ENCODE measurements at places on chromosomes 5 and 9. TPM values are rescaled to one million over a fixed set of nuclear protein-coding genes. Genes with fewer than 3 reads are reported as not detected.
A peak's percentile ranks its signal among the peaks of the same experiment; 100 is the strongest.

DNA sequence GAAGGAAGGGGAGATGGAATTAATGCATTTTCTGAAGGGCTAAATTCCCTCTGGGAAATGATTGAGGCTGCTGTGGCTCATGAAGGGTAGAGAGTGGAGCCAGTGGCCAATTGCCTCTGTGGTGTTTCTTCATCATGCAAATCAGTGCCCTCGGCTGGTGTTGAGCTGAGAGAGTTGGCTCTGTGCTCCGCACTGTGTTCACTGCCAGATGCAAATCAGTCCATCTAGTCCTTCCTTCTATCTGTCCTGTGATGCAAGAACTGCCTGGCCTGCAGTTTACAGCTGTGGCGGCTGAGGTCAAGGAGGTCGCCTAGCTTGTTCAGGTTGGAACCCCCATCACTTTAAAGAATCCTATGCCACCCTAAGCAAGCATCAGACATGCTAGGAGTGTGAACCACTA lies 6.0 kb downstream of the TMEM171 start:
- H3K27me3 ChIP-seq = peaks cover 3% of the 10 kb centered on the region

DNA sequence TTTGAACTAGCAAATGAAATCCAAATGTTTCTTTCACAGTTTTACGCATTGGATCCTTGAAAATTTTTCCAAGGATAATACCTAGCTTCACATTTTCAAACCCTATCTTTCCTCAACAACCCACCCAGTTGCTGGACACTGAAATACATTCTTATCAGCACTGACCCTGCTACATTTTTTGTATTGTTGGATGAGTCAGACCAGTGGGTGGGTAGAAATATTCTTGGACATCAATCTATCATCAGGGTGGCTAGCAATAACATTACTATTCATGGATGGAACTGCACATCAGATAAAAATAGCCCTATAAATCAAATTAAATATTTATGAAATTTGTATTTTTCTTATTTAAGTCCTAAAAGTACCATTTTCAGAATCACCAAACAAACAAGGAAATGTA lies 407.4 kb upstream of the IZUMO3 start:
- H3K4me1 ChIP-seq = no peaks in the 10 kb centered on the region
- no peaks in the 10 kb centered on the region for H3K36me3 ChIP-seq
- H3K4me3 ChIP-seq = no peak overlapping the region

- H3K27ac ChIP-seq = peak overlapping the region; percentile 71
- no peak for DNase-seq
Observed at GRCh38 chr9:118665226-118665919, 703.9 kb downstream of the BRINP1 start.

- no peak overlapping the region for H3K27ac ChIP-seq
- H3K27me3 ChIP-seq = no peaks in the 10 kb centered on the region
- no peaks in the 10 kb centered on the region for H3K36me3 ChIP-seq
- DNase-seq = no peak
- peaks cover 35% of the 10 kb centered on the region for H3K4me1 ChIP-seq
Observed at GRCh38 chr5:123754908-123755307, 242.9 kb downstream of the CSNK1G3 start.

- H3K4me3 ChIP-seq = no peak overlapping the region
- no peaks in the 10 kb centered on the region for H3K4me1 ChIP-seq
- H3K27me3 ChIP-seq = no peaks in the 10 kb centered on the region
Observed at GRCh38 chr5:82255844-82256243, 22.3 kb downstream of the RPS23 start.

- no peaks in the 10 kb centered on the region for H3K27me3 ChIP-seq
- no peak overlapping the region for H3K27ac ChIP-seq
- no peaks in the 10 kb centered on the region for H3K36me3 ChIP-seq
- H3K4me1 ChIP-seq = no peaks in the 10 kb centered on the region
- DNase-seq = no peak
Observed at GRCh38 chr9:30522486-30522885, 1862.0 kb upstream of the ACO1 start.

ISOC1 gene
- total RNA-seq = 24.3 TPM

- H3K36me3 ChIP-seq = no peaks in the 10 kb centered on the region
- no peak overlapping the region for H3K27ac ChIP-seq
- H3K27me3 ChIP-seq = no peaks in the 10 kb centered on the region
- no peak for DNase-seq
- no peak overlapping the region for H3K4me3 ChIP-seq
Observed at GRCh38 chr5:174448662-174449061, 275.7 kb upstream of the MSX2 start.

DNA sequence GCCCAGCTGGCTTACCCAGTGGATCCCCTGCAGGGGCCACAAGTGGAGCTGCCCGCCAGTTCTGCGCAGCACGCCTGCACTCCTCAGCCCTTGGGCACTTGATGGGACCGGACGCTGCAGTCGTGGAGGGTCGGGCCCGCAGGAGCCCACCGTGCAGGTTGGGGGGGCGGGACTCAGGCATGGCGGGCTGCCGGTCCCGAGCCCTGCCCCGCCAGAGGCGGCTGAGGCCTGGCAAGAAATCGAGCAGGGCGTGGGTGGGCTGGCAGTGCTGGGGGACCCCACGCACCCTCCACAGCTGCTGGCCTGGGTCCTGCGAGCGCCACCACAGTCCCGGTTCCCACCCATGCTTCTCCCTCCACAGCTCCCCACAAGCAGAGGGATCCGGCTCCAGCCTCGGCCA lies 19.2 kb upstream of the BTNL3 start:
- no peak overlapping the region for H3K4me3 ChIP-seq
- H3K27ac ChIP-seq = no peak overlapping the region
- no peaks in the 10 kb centered on the region for H3K27me3 ChIP-seq
- H3K4me1 ChIP-seq = no peaks in the 10 kb centered on the region
- no peaks in the 10 kb centered on the region for H3K36me3 ChIP-seq

GRIA1 gene
- total RNA-seq = 1.5 TPM

DNA sequence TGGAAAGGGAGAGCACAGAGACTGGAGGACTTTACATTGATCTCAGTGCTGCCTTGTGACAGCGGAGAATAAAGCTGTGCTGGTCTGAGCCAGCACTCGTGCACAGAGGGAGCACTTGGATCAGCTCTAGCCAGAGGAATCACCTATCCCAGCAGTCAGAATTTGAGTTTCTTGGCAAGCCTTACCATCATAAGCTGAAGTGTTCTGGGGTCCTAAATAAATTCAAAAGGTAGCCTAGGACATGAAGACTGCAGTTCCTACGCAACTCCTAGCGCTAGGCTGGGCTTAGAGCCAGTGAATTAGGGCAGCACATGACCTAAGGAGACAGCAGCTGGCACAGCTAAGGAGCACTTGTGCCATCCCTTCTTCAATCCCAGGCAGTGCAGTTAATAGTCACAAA lies 119.5 kb downstream of the HMHB1 start:
- no peaks in the 10 kb centered on the region for H3K4me1 ChIP-seq
- no peaks in the 10 kb centered on the region for H3K27me3 ChIP-seq
- DNase-seq = peak; percentile 72
- H3K4me3 ChIP-seq = no peak overlapping the region
- no peak overlapping the region for H3K27ac ChIP-seq

TRIM52 gene
- total RNA-seq = 19.3 TPM

RALGPS1 gene
- total RNA-seq = 11.4 TPM

ODF2 gene
- 28.2 TPM for total RNA-seq

STPG3 gene
- total RNA-seq = not detected

SPINK7 gene
- not detected for total RNA-seq

SPINK5 gene
- not detected for total RNA-seq

GRCh38 chr5:90097082-90097477 lies 312.5 kb downstream of the CETN3 start:
- peaks cover 30% of the 10 kb centered on the region for H3K4me1 ChIP-seq
- no peak overlapping the region for H3K4me3 ChIP-seq
- H3K27ac ChIP-seq = no peak overlapping the region
- H3K36me3 ChIP-seq = no peaks in the 10 kb centered on the region

FCN2 gene
- not detected for total RNA-seq

DNA sequence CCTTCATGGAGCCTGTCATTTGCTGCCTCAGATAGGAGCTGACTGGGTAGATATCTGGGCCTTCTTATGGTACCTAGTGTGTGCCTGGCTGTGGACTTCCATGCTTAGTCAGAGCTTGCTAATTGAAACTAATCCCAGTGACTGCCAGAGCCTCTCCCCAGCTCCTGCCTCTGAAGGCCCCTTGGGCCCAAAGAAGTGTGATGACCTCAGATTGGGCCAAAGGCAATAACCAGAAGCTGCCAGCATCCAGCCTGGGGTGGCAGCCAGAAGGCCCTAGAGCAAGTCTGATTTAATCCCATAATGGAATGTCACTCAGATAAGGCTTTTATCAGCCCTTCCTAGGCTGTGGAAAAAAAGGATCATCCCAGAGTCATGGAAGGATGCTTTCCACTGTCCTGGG lies 17.1 kb upstream of the CDC23 start:
- H3K4me1 ChIP-seq = no peaks in the 10 kb centered on the region
- DNase-seq = no peak
- no peaks in the 10 kb centered on the region for H3K36me3 ChIP-seq
- no peak overlapping the region for H3K27ac ChIP-seq
- no peak overlapping the region for H3K4me3 ChIP-seq
- H3K27me3 ChIP-seq = no peaks in the 10 kb centered on the region

GRCh38 chr5:173880306-173880985 lies 7.7 kb upstream of the CPEB4 start:
- H3K36me3 ChIP-seq = no peaks in the 10 kb centered on the region
- no peak overlapping the region for H3K27ac ChIP-seq
- no peak overlapping the region for H3K4me3 ChIP-seq
- H3K27me3 ChIP-seq = no peaks in the 10 kb centered on the region

MEF2C gene
- total RNA-seq = 33.2 TPM

GRCh38 chr9:136619742-136620440 lies 42.8 kb upstream of the EGFL7 start:
- no peak overlapping the region for H3K27ac ChIP-seq
- no peaks in the 10 kb centered on the region for H3K27me3 ChIP-seq

DNA sequence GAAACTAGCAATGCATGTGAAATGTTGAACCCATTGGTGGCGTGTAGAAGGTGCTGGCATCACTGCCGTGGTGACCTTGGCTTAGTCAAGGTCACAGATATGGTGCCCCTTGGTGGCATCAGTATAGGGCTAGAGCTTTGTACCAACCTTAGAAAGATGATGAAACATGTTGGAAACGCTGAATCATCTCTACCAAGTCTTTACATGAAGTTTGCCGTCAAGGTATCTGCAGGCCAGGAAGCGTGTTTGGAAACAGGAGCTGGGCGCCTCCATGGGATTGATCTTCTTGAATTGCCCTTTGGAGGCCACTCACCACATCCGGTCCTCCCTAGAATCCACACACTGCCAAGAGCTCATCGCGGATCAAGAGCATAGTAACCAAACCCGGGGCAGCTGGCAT lies 16.9 kb upstream of the BOD1 start:
- no peaks in the 10 kb centered on the region for H3K36me3 ChIP-seq
- no peak for DNase-seq
- no peak overlapping the region for H3K27ac ChIP-seq
- no peaks in the 10 kb centered on the region for H3K4me1 ChIP-seq
- no peak overlapping the region for H3K4me3 ChIP-seq
- H3K27me3 ChIP-seq = no peaks in the 10 kb centered on the region

- peak overlapping the region; percentile 47 for H3K4me3 ChIP-seq
- no peaks in the 10 kb centered on the region for H3K4me1 ChIP-seq
- no peak for DNase-seq
- no peak overlapping the region for H3K27ac ChIP-seq
Observed at GRCh38 chr9:29212397-29213387, 1639.4 kb upstream of the C9orf72 start.

DNA sequence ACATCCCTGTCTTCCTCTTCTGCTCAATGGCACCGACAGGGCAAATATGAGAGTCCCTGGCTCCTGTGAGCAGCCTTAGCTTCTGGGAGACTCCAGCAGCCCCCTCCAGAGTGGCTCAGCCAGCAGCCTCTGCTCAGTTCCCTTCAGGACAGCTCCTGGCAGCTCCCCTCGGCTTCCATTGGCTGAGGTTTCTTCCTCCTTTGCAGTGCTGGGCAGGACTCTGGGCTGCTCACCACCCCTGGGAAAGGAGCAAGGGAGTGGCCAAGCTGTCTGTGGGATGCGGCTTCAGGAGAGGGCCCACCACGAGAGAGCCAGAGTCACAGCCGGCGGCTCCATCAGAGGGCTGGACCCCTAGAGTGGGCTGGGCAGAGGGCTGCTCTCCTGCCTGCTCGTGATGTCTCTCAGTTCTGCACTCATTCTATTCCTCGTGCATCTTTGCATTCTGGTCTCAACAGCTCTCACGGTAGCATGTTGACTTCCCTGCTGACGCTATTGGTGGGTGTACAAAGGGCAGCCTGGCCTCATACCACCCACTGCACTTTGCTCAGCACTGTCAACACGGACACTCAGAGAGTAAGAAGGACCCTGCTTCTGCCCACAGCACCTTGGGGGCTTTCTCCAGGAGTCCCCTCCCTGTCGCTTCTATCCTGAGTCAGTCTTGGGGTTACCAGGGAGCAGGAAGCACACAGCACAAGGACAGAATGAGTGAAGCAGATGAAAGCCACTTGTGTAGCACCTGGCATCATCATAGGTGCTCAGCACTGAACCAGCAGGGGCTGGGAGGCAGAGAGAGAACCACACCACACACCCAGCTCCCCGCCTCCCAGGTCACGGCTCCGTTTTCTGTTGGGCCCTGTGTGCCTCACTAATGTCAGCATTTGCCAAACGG lies 80.9 kb upstream of the ALDH1B1 start:
- H3K27ac ChIP-seq = peak overlapping the region; percentile 20
- H3K27me3 ChIP-seq = no peaks in the 10 kb centered on the region

SV2C gene
- total RNA-seq = 0.33 TPM

DNA sequence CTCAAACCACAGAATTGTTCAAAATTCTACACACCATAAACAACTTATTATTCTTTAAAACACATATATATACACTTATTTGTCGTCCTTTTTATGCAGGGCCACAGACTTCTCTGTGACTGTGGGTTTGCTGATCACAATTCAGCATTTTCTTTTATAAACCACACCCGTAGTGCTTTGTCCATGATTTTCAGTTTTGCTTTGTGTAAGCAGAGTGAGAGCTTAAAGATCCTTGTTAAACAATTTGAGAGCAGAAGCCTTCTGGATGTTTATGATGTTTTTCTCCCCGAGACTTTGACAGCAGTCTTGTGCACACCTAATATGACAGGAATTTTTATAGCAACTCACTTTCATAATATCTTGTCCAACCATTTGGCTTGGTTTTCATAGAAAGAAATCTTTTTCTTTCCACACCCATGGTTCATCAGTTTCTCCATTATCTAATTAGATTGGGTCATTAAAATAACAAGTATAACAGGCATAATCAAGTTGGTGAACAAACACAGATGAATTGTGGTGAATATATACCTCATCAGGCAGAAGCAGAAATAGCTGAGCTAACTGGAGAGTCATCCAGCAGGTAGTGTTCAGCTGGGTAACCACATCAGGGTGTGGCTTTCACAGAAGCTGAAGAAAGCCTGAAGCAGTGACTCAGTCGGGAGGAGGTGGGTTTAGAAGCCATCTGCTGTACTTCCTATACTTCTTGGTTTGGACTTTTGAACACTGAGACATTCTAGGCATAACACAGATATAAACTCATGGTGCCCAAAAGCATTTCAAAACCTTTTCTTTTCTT lies 232.8 kb downstream of the DOCK8 start:
- H3K4me3 ChIP-seq = no peak overlapping the region
- H3K36me3 ChIP-seq = no peaks in the 10 kb centered on the region
- no peak for DNase-seq

GRCh38 chr9:127918183-127919107 lies 1.6 kb upstream of the ST6GALNAC4 start:
- no peaks in the 10 kb centered on the region for H3K36me3 ChIP-seq
- no peaks in the 10 kb centered on the region for H3K27me3 ChIP-seq
- no peak for DNase-seq
- peaks cover 51% of the 10 kb centered on the region for H3K4me1 ChIP-seq
- H3K27ac ChIP-seq = peak overlapping the region; percentile 76
